ENCODE measurements at places on chromosomes 16 and 17.

GRCh38 chr17:60969500-60970037 is 291.9 kb downstream of the BCAS3 start:
- no peak overlapping the region for H3K27ac ChIP-seq
- no peaks in the 10 kb centered on the region for H3K36me3 ChIP-seq
- H3K27me3 ChIP-seq, result no peaks in the 10 kb centered on the region
- H3K4me3 ChIP-seq, result no peak overlapping the region
- DNase-seq, result no peak

- DNase-seq, result peak; percentile 36
- peak overlapping the region; percentile 48 for H3K27ac ChIP-seq
- no peak overlapping the region for H3K4me3 ChIP-seq
Measured at GRCh38 chr17:47621293-47622179, 28.2 kb upstream of the KPNB1 start.

DNA sequence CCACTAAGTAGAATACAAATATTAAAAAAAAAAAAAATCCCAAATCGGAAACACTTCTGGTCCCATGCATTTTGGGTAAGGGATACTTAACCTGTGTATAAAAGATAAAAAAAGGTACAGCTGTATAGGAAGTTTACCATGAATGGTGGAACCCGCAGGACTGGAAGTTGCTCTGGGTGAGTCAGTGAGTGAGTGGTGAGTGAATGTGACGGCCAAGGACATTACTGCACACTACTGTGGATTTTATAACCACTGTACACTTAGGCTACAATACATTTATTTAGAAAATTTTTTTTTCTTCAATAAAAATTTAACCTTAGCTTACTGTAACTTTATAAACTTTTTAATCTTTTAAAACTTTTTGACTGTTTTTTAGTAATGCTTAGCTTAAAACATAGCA is 71.3 kb upstream of the BCAR1 start:
- H3K4me1 ChIP-seq, result no peaks in the 10 kb centered on the region
- H3K27me3 ChIP-seq, result no peaks in the 10 kb centered on the region
- H3K36me3 ChIP-seq, result no peaks in the 10 kb centered on the region
- no peak overlapping the region for H3K27ac ChIP-seq

- H3K4me3 ChIP-seq, result no peak overlapping the region
- H3K27me3 ChIP-seq, result no peaks in the 10 kb centered on the region
- no peaks in the 10 kb centered on the region for H3K36me3 ChIP-seq
- no peak for DNase-seq
Measured at GRCh38 chr16:47905771-47906170, 250.0 kb downstream of the ABCC12 start.

DNA sequence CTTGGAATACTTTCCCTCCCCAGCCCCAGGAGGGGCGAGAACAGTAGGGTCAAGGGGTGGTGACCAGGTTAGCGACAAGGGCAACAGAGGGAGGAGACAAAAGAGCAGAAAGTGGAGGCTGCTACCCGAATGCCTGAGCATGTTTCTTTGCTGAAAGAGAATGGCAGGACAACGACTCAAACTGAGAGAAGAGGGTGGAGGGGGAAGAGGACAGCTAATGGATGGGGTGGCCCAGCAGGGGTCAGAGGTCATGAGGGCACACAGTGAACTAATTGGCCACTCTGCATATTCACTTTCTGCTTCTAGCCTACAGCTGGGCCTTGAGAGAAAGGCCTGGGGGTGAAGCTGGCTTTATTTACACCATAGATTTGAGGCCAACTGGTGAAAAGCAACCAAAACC is 19.1 kb upstream of the DDX52 start:
- no peak overlapping the region for H3K4me3 ChIP-seq
- no peaks in the 10 kb centered on the region for H3K27me3 ChIP-seq
- H3K4me1 ChIP-seq, result no peaks in the 10 kb centered on the region

DNA sequence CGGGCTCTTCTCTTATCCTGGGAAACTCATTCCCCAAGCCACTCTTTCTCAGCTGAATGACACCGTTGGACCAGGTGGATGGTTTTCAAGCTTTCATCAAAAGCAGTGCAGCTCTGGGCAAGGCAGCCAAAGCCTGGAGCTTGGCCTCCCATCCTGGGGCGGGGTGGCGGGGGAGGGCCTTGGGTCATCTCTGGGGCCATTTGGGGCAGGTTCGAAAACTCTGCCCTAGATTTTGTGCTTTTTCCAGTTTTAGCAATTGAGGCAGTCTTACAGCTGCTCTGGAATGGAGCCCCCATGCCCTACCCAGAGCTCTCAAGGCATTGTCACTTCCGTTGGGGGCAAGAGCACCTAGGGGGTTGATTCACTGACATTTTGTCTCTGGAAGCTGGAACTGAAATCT is 9.1 kb downstream of the MPRIP start:
- H3K4me1 ChIP-seq, result peaks cover 2% of the 10 kb centered on the region
- H3K27ac ChIP-seq, result no peak overlapping the region
- peak; percentile 5 for DNase-seq
- H3K36me3 ChIP-seq, result no peaks in the 10 kb centered on the region
- no peak overlapping the region for H3K4me3 ChIP-seq

DNA sequence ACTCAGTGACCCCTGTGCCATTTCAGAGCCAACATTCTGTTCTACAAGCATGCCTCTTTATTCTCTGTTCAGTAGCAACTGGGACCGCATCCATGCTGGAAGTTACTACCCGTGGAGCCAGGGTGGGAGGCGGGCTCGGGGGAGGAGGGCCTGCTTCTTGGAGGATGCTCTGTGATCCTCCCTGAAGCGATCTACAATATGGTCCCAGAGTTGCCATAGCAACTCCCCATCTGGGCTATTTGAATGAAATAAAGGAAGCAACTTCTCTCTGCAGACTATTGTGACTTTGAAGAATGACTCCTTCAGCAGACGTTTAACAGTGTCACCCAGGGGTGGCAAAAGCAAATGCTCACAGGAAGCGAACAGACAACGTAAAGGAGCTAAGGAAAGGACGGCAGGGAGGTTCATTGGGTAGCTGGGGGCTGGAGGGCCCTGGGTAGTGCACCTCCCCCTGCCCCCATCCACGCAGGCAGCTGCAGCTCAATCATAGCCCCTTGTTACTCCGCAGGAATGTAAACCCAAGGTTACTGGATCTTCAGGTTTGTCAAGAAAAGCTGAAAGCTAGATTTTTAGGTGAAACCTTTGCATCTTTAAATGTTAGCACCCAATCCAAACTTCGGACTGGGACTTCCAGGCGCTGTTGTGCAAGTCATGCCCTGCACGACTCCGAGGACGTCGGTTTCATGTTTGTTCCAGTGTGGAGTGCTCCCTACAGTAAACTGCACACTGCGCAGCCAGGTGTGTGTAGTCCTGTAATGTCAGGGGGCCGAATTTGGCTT is 51.1 kb upstream of the MEAK7 start:
- no peak for DNase-seq
- H3K36me3 ChIP-seq, result no peaks in the 10 kb centered on the region
- no peaks in the 10 kb centered on the region for H3K27me3 ChIP-seq
- no peaks in the 10 kb centered on the region for H3K4me1 ChIP-seq
- no peak overlapping the region for H3K4me3 ChIP-seq

DNA sequence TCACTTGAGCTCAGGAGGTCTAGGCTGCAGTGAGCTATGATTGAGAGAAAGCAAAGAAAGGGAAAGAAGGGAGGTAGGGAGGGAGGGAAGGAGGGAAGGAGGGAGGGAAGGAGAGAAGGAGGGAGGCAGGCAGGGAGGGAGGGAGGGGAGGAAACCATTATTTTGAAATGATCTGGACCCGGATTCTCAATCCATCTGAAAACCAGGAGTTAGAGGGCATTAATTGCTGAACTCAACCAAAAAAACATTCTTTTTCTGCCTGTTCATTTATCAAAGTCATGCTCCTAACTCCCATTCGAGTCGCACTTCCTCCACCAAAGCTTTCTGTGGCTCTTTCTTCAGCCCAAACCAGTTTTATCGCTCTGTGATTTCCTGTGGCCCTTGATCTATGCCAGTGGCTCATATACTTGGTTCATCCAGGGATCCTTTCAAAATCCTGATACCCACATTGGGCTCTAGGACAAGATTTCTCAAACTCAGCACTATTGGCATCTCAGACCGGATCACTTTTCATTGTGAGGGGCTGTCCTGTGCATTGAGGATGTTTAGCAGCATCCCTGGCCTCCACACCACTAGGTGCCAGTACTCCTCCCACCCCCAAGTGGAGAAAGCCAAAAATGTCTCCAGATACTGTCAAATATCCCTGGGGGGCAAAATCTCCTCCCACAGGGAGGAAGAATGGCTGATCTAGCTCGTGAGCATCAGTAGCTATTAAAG is 38.2 kb downstream of the CMTM4 start:
- no peaks in the 10 kb centered on the region for H3K36me3 ChIP-seq
- no peak overlapping the region for H3K27ac ChIP-seq
- H3K4me3 ChIP-seq, result no peak overlapping the region
- DNase-seq, result no peak
- no peaks in the 10 kb centered on the region for H3K27me3 ChIP-seq

DNA sequence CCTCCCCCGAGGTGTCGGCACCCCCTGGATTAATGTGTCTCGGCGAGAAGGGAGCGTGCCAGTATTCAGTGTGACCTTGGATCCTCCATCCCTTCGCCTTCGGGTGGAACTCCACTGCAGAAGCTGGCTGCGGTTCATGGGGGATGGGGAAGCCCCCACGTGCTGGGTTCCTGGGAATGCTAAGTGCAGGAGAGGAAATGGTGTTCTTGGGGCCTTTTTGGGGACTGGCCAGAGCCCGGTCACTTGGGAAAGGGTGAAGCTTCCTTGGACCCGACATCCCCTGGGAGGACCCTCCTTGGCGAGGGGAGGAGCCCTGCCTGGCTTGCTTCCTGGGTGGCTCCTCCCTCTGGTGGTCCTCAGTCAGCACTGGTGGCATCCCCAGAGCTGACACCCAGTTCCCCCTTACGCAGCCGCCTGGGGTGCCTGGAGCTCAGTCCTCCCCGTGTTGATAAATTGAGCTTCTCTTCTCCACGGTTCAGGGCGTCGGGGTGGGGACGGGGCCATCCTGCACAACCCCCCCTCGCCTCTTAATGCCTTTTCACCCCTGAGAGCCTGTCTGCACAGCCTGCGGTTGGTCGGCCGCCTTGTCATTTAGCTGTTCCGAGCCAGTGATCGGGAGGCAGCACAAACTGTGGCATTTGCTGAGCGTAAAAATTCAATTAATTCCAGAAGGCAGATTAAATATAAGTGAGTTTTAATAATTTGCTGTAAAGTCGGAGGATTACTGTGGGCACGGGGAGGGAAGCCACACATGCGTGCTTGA is 30.7 kb upstream of the GSE1 start:
- H3K4me3 ChIP-seq, result no peak overlapping the region
- no peak overlapping the region for H3K27ac ChIP-seq
- H3K36me3 ChIP-seq, result no peaks in the 10 kb centered on the region

All from uterus (tissue), 4 donors.